A673 (cell line): ENCODE measurements at places on chromosomes 1 and 21.

DNA sequence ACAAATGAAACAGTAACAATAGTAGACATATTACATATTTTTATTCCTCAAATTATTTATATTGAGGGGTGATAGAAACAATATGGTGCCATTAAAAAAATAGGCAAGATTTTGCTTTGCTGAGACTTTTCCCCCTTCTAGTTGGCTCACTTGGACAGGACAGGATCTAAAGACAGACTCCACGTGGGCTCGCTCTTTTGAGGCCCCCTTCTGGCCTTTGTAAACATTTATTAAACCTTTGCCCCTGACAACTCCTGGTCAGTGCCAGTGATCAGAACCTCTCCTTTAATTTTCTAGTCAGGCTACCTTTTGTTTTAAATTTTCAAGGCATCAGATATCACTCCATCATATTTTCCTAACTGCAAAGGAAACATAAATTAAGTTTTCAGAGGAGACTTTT lies 49.7 kb upstream of the IFI44L start:
- no peak for DNase-seq

DNA sequence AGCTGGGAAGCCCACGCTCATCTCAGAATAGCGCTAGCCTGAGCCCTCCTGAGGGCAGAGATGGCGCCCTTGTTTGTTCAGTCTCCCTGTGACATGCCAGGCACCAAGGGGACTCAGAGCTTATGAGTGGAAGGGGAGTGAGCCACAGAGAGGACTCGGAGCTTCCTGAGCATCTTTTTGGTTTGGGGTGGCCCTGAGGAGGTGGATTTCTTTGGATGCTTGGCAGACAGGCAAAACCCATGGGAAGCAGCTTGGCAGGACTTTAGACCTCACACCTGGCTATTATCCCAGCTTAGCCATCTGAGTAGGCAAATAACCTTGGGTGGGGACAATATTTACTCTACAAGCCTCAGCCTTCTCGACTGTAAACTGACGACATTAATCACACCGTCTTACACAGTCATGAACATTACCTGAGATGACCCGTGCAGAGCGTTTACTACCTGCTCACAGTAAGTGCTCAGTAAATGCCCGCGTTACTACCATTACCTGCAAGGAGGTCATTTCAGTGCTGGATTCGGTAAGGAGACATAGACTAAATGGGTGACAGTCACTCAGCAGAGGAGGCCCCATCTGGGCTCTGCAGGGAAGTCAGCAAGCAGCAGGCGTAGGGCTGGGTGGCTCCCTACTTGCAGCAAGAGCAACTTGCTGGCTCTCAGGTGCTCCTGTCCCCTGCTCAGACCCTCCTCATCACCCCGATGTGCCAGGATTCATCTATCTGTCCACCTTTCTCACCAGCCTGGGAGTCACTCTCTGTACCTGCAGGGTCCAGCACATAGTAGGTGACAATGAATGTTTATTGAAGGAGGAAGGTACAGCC lies 54.9 kb downstream of the KLHDC7A start:
- DNase-seq: no peak

GRCh38 chr1:28860332-28861073 lies 48.5 kb downstream of the OPRD1 start:
- DNase-seq: peak; percentile 54

DNA sequence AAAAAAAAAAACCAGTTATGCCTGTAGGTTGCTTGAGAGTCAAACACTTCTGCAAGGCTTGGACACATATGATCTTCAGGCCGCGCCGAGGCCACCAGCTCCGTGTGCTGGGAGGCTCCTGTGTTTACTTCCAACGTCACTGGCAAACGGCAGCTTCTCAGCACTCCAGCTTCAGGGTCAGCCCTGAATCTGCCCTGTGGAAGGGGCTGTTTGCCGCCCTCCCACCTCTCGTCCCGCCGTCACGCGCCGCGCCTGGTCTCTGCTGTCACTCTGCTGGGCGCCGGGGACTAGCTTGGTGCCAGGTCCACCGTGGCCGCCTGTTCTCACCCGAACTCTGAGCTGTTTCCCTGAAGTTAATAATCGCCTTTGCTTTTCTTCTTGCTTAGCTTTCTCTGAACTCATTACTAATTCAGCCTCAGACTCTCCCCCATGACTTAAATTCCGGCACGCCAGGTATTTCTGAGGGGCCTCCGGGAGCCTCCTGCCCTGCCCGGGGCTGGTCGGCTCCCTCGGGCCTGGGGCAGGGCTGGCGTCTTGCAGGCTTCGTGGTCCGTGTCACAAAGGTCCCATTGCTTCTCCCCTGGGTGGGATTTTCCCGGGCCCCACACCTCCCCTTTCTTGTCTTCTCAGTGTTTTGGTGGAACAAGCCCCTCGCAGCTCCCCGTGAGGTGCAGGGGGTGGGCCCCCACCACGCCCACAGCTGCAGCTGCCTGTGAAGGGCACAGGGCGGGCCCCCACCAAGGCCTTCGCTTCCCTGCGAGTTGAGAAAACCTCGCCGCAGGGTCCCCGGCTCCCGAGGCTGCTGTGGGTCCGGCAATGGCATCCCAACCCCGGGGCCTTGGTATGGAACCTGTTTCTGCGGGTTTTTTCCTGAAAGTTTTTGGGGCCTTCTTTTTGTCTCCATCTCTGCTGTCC lies 14.6 kb upstream of the C1orf159 start:
- DNase-seq: no peak

DNA sequence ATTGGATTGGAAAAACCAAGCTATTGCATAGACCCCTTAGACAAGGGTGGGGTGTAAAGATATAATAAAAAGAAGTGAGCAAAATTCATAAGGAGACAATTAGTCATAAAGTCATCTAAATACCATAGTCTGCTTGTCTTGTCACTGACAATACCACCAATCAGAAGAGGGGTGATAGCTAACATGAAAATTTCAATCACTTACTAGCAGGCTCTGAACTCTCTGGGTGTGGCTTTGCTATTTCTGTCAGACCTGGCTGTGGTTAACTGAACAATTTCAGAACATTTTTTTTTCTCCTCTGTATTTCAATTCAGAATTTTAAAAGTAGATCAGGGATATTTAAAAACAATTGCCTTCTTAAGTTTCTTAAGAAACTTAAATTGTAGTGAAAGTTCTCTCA lies 158.5 kb upstream of the PRMT6 start:
- DNase-seq: no peak

DNA sequence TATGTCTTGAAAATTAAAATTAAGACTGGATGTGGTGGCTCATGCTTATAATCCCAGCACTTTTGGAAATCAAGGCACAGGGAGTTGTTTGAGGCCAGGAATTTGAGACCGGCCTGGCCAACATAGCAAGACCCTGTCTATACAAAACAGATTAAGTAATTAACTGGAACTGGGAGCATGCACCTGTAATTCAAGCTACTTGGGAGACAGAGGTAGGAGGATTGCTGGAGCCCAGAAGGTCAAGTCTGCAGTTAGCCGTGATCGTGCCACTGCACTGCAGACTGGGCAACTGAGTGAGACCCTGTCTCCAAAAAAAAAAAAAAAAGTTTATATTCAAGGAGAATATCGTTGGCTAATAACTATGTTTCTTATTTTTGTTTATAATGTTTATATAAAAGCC lies 139.2 kb downstream of the USP25 start:
- DNase-seq: no peak

DNA sequence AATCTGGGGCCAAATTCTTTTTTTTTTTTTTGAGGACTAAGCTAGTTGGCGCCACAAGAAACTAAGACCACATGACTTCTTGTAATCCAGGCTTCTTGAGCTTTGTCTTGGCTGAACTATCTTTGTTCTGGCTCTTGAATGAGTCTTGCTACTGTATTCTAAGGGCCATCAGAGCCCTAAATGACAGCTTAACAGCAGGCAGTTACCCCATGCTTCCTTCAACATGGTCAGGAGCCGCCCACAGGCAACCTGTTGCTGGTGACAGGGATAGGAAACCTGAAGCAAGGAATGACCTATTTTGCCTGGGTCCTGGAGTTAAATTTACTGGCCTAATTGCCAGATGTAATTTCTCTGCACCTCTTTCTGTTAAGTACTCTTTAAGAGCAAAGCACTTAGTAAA lies 188.2 kb upstream of the PLXNA2 start:
- DNase-seq: no peak

- no peak for DNase-seq
Measured at GRCh38 chr1:230270185-230270558, 156.0 kb downstream of the PGBD5 start.

GRCh38 chr1:40036574-40036973 lies 4.0 kb upstream of the CAP1 start:
- DNase-seq: no peak

DNA sequence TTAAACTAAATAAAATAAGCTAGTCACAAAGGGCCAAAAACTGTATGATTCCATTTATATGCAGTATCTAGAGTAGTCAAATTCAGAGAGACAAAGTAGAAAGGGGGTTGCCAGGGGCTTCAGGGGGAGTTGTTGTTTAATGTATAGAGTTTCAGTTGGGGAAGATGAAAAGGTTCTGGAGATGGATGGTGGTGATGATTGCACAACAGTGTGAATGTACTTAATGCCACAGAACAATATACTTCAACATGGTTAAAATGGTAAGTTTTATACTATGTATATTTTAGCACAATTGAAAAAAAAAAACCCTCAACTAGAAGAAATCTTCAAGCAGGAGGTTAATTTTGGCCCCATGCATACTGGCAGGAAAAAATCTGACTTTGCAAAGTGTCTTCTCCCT lies 24.3 kb downstream of the VAV3 start:
- DNase-seq: no peak

GRCh38 chr1:170377896-170378634 lies 153.9 kb upstream of the GORAB start:
- no peak for DNase-seq
